Hindlimb muscle (tissue), 1 donor: ENCODE measurements at places on chromosomes 4 and X. TPM values are rescaled to one million over a fixed set of nuclear protein-coding genes. Genes with fewer than 3 reads are reported as not detected.

The MAGED4 gene
- 60.3 TPM for polyA plus RNA-seq

The SRPX gene
- polyA plus RNA-seq: 54.1 TPM

The CFAP47 gene
- polyA plus RNA-seq: not detected

The HOPX gene
- 10.0 TPM for polyA plus RNA-seq

The CLCN4 gene
- polyA plus RNA-seq: 14.7 TPM

The UGT2B17 gene
- polyA plus RNA-seq: not detected

The KLHL4 gene
- polyA plus RNA-seq: 9.4 TPM

- no peak for DNase-seq
Measured at GRCh38 chr4:7964890-7965662, 25.4 kb upstream of the AFAP1 start.

DNA sequence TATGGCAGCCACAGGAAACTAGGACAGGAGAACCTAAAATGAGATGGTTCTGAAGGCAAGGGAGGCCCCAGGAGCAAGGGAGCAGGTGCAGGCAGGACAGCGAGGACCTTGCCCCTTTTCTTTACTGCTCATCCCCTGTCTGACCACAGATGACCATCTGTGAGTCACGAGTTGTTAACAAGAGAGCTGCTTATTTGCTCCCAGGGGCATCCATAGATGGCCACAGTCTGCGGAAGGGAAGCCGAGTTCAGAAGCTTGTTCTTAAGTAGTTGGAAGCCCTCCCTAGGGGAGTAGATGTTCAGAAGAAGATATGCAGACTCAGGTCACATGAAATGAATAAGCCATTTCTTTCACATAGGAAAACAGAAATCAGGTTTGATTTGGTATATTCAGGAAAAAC lies 69.4 kb downstream of the EVC2 start:
- DNase-seq: no peak

DNA sequence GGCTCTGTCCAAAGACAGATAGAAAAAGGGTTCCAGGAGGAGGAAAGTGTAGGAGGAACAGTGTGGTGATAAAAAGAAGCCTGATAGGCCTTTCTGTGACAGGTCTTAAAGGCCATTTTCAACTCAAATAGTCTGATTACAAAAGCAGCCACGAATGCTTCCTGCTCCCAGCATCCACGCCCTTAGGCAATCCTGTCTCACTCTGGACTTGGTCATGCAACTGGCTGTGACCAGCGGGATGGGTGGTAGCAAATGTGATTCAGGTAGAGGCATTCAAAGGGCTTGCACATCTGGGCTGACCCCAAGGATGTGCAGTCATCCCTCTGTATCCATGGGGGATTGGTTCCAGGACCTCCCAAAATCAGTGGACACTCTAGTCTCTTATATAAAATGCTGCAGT lies 14.4 kb upstream of the SEPSECS start:
- DNase-seq: no peak

DNA sequence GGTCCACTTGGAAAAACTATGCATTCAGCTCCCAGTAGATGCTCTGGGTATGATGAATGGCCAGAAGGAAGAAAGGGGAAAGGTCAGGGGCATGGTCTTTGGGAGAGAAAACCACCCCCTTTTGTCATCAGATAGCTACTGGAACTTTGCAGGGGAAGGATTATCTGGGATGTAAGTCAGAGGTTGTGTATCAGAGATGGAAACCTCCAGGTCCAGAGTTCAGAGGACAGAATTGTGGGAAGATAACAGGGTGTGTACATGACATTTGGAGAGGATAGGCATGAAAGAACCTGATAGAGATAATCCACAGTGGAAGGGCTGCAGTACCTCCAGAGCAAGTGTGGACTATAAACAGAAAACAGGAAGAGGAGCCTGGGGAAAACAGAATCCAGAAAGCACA lies 262.7 kb downstream of the SPRY1 start:
- no peak for DNase-seq

DNA sequence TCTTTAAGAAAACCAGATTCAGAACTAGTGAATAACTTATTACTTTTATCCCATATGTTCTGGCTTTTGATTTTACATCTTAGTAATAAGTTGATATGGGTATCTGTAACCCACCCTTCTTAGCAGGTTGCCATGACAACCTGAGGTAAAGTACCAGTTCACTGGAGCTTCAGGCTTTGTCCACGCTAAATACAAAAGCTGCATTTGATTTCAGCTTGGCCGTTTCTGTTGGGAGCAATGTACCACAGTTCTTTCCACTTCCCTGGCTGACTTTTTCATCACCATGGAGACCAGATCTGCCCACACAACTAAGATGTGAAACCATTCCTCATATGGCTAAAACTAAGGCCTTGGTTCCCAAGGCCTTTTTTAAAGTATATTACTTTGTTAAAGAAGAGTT lies 26.1 kb downstream of the KLHL34 start:
- DNase-seq: peak; percentile 26

DNA sequence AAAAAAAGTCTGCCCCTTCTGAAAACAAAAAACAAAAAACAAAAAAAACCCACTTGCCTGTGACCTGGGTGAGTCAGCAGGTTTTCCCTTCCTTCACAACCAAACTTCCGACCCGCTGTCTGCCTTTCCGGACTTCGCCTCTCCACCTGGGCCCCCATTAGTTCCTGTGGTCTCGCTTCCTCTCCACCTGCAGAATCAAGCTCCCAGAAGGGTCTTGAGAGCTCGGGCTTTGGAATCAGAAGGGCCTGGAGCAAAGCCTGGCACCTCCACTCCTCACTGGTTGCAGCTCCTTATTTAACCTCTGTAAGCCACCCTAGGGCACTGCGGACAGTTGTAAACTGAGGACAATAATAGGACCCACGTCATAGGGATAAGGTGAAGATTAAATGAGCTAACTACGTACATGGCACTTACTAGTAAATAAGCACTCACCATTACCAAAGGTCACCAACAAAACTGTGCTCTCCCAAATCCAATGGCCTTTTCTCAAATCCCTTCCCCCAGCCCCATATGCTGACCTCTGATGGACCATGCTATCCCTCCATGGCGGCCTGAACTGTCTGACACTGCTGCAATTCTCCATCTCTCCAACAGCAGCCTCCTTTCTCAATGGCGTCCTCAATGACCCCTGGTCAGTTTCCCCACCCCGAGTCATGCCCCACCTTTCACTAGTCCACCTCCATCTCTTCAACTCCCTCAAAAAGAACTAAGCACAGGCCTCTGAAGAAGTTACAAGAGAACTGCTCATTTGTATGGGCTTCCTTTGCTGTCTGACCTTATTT lies 64.2 kb downstream of the IRF2 start:
- no peak for DNase-seq

GRCh38 chr4:123616951-123617461 lies 220.4 kb downstream of the SPRY1 start:
- peak; percentile 93 for DNase-seq

- DNase-seq: no peak
Measured at GRCh38 chr4:172035562-172035961, 222.4 kb downstream of the GALNTL6 start.

GRCh38 chr4:106835919-106836318 lies 200.2 kb downstream of the DKK2 start:
- peak; percentile 37 for DNase-seq

- no peak for DNase-seq
Measured at GRCh38 chr4:42618023-42618422, 38.9 kb downstream of the ATP8A1 start.

GRCh38 chr4:83255584-83255983 lies 29.0 kb downstream of the COQ2 start:
- no peak for DNase-seq

GRCh38 chr4:123412700-123413512 lies 16.3 kb downstream of the SPRY1 start:
- no peak for DNase-seq

DNA sequence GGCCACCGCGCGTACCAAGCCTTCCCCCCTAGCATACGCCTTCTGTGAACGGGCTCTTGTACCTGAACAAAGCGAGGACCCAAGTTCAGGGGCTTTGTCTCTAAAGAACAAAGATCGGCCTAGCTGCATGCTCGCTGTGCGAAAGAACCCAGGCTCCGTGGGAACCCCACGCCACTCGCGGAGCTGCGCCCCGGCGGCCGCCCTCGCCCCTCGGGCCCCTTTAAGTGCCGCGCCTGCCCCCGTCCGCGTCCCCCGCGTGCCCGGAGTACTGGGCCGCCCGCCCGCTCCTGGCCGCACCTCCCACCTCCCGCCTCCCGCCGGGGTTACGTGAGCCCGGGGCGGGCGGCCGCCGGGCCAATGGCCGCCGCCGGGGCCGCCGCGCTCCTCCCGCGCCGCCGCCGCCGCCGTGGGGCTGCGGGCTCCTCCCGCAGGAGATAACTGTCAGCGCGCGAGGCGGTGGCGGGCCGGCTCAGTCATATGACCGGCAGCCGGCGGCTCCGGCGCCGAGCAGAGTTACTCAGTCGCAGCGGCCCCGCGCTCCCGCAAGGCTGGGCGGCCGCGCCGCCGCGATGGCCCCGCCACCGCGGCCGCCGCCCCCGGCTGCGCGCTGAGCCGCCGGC lies at the start of gene FNIP2:
TSS of gene FNIP2 (plus strand) at position 472 of the 620 bp plus-strand sequence. CDS start 187 bp downstream, outside the sequence.
- peak; percentile 83 for DNase-seq

- no peak for DNase-seq
Measured at GRCh38 chrX:71111141-71111843, at the start of gene IL2RG. TSS of gene IL2RG (minus strand) at chrX:71111577. CDS start at chrX:71111539, 38 bp downstream.

DNA sequence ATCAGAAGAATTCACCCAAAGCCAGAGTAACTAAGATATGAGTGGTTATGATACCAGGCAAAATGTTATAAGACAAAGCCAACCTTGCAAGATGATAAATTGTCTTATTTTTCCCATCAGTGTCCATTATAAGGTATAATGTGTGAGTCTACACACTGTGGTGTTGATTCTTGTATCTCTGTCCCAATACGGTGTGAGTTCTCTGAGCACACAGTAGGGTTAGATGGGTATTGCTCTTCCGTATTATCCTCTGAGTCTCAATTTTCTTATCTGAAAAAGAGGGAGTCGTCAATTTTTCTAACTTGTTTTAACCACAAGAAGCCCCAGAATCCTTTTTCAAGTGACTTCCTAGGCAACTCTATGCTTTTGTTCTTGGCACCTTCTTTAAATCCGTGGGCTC lies 69.9 kb downstream of the HMGB2 start:
- no peak for DNase-seq

DNA sequence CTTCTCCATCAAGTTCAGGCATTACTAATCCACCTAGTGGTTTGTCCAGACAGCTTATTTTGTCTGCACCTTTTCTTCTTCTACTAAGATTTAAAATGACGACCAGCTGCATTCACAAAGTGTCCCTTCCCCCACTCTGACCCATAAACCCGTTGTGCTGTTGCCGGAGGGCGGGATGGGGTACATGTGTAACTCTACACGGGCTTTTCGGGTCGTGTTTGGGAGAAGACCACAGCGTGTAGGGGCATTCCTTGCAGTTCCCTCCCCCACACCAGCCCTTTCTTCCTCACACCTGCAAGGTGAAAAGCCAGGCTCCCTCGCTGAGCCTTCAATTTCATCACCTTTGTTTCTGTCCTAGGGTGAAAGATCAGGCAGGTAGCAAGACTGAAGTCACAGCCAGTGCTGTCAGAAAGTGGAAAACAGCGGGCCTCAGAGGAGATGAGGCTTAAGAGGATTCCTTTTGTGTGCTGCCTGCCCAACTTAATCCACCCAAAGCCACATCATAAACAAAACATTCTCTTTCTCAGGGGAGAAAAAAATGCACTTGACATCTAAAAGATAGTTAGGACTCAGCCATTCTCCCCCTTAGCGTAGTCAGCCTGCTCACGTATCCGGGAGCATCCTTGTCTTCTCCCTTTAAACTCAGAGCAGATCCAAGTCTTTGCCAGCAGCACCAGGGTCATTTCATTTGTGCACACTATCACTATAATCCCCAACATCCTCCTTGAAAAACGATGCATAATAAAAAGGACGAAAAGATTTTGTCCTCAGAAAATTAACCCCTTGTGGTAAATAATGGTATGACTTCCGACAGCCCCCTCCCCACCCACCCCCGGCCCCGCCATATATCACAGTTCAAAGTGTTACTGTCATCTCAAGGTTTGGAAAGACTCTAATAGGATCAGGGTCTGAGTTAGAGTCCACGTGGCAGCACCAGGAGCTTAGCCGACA lies 599.0 kb downstream of the RAB28 start:
- DNase-seq: no peak

DNA sequence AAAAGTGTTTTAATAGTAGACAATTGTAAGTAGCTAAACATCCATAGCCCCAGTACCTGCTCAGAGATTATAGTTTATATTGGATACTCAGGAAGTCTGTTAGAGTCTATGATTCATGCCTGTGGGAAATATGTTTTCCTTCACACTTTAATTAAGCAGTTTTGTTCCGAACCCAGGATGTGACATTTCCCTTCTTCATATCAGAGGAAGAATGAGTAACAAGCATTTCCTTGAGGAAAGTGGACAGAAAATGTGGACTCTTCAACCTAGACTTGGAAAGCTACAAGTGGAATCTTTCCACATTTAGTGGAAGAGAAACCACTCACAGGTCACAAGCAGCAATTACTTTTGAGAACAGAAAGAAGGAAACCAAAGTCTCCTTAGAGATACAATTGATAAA lies 419.4 kb downstream of the C4orf33 start:
- DNase-seq: no peak

DNA sequence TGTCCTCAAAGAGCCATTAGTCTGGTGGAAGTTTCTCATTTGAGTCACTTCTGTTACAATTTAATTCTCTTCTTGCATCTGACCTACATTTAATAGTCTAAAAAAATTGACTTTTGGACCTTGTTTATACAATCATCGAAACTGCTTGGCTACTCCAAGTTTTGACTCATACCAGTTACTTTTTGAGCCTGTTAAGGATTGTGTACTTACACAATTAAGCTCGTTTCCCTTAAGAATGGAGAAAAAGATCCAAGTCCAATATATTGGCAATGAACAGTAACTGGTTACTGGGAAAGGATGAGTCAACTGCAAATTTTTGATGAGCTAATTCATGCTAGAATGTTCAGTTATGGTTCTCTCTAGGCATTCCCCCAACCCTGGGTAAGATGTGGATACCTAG lies 58.2 kb downstream of the DCX start:
- DNase-seq: no peak

GRCh38 chr4:154009788-154010187 lies 220.9 kb upstream of the SFRP2 start:
- DNase-seq: no peak

DNA sequence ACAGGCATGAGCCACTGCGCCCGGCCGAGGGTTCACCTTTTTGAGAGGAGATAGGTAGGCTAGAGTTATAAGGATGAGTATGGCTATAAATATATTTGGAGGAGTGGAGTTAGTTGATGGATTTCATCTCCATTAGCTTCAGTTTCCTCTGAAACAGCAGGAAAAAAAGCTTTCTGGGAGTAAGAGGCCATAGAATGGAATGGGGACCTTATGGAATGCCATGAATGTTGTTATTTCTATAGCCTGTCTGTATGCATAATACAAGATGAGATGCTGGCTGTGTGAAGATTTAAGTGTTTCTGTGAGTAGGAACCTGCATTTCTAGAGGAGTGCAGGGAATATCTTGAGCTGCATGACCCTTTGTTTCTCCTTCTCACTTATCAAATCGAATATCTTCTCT lies 114.9 kb upstream of the ARX start:
- no peak for DNase-seq

- DNase-seq: no peak
Measured at GRCh38 chr4:128848461-128848860, 39.0 kb downstream of the JADE1 start.

- no peak for DNase-seq
Measured at GRCh38 chr4:83267121-83267829, 17.3 kb downstream of the COQ2 start.
